ENCODE measurements at places on chromosomes 2 and 18. TPM values are rescaled to one million over a fixed set of nuclear protein-coding genes. Genes with fewer than 3 reads are reported as not detected.

CDH2 gene
- not detected for polyA plus RNA-seq

PJVK gene
- polyA plus RNA-seq = 0.32 TPM

EML6 gene
- 0.02 TPM for polyA plus RNA-seq

LIPT1 gene
- 25.6 TPM for polyA plus RNA-seq

C1QL2 gene
- not detected for polyA plus RNA-seq

CD8A gene
- 1.1 TPM for polyA plus RNA-seq

AGXT gene
- polyA plus RNA-seq = not detected

- no peaks in the 10 kb centered on the region for H3K27me3 ChIP-seq
- no peaks in the 10 kb centered on the region for H3K36me3 ChIP-seq
- no peak overlapping the region for H3K4me3 ChIP-seq
- no peaks in the 10 kb centered on the region for H3K4me1 ChIP-seq
These were observed 35.4 kb downstream of the BARD1 start for GRCh38 chr2:214774108-214774507.

DNA sequence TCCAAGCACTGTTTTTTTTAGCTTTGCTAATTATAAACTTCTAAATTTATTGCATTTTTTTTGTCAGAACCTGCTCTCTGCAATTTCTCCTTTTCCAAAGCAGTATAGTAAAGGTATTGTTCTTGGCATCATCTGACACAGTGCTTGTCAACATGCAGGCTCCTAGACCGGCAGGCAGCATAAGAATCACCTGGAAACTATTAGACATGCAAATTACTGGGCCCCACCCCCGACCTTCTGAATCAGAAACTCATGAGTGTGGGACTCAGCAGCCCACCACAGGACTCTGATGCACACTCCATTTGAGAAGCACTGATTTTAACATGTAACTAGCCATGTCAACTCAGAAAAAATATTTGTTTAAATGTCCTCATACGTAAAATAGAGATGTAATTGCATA, 551.1 kb upstream of the CELF4 start:
- H3K36me3 ChIP-seq = no peaks in the 10 kb centered on the region
- H3K27ac ChIP-seq = no peak overlapping the region
- no peaks in the 10 kb centered on the region for H3K4me1 ChIP-seq
- no peaks in the 10 kb centered on the region for H3K27me3 ChIP-seq

GRCh38 chr2:207766697-207767460, 2.8 kb downstream of the FZD5 start:
- peaks cover 41% of the 10 kb centered on the region for H3K4me1 ChIP-seq
- DNase-seq = no peak
- no peak overlapping the region for H3K4me3 ChIP-seq
- no peak overlapping the region for H3K27ac ChIP-seq

DNA sequence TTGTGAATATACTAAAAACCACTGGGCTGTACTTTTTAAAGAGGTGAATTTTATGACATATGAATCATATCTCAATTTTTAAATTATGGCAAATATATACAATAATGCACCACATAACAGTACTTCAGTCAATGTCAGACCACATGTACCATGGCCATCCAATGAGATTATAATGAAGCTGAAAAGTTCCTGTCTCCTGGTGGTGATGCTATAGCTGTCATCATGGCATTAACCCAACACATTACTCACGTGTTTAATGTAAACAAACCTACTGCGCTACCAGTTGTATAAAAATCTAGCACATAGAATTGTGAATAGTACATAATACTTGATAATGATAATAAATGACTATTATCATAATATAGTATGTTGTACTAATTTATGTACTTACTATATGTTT, 77.6 kb upstream of the ID2 start:
- H3K4me3 ChIP-seq = no peak overlapping the region
- H3K27me3 ChIP-seq = no peaks in the 10 kb centered on the region
- no peak for DNase-seq
- H3K36me3 ChIP-seq = no peaks in the 10 kb centered on the region

GRCh38 chr2:141186413-141187074, 944.3 kb downstream of the LRP1B start:
- no peaks in the 10 kb centered on the region for H3K4me1 ChIP-seq
- H3K27ac ChIP-seq = no peak overlapping the region
- H3K4me3 ChIP-seq = no peak overlapping the region
- H3K36me3 ChIP-seq = no peaks in the 10 kb centered on the region
- no peak for DNase-seq

- no peak for DNase-seq
- no peak overlapping the region for H3K27ac ChIP-seq
- no peak overlapping the region for H3K4me3 ChIP-seq
- no peaks in the 10 kb centered on the region for H3K36me3 ChIP-seq
- H3K27me3 ChIP-seq = no peaks in the 10 kb centered on the region
These were observed 35.6 kb upstream of the UBE2F start for GRCh38 chr2:237931205-237931721.

DNA sequence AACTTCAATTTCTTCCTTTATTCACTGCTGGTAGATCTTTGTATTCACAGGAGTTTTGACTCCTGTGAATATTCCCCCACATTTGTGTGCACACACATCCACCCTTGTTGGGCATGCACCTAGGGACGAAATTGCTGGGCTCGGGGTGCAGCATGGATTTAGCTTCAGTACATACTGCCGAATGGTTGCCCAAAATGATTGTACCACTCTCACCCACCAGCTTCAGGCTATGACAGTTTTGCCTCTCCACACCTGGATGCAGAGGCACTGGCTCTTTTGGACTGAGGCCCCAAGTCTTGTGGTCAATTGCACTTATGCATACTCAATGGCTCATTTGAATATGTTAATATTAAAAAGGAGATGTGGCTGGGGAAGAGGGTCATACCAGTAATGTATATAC, 65.1 kb upstream of the ODC1 start:
- H3K4me1 ChIP-seq = no peaks in the 10 kb centered on the region
- no peak overlapping the region for H3K4me3 ChIP-seq
- H3K27me3 ChIP-seq = no peaks in the 10 kb centered on the region

DNA sequence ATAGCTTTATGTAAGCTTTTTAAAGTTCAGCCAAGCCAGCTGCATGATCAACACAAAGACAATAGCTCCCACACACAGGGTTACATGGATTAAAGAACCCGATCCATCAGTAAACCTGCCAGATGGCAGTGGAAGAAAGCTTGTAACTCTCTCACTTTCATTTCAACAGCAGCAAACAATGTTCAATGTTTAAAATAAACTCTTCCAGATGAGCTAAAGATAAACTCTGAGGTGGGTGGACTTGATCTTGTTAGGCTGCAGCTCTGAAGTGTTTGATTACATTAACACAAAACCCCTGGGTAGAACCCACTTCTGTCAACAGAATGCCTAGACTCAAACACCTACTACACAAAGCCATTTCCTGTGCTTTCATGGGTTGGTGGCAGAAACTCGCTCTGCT, 13.9 kb downstream of the RDH14 start:
- no peak overlapping the region for H3K4me3 ChIP-seq
- no peaks in the 10 kb centered on the region for H3K27me3 ChIP-seq
- peaks cover 11% of the 10 kb centered on the region for H3K4me1 ChIP-seq
- DNase-seq = peak; percentile 10
- no peaks in the 10 kb centered on the region for H3K36me3 ChIP-seq

GRCh38 chr2:149686136-149687051, 98.8 kb upstream of the MMADHC start:
- H3K27ac ChIP-seq = no peak overlapping the region
- no peaks in the 10 kb centered on the region for H3K36me3 ChIP-seq
- no peak overlapping the region for H3K4me3 ChIP-seq
- DNase-seq = no peak
- no peaks in the 10 kb centered on the region for H3K27me3 ChIP-seq

- no peaks in the 10 kb centered on the region for H3K36me3 ChIP-seq
- no peak overlapping the region for H3K4me3 ChIP-seq
- no peaks in the 10 kb centered on the region for H3K4me1 ChIP-seq
- DNase-seq = no peak
- H3K27ac ChIP-seq = no peak overlapping the region
- no peaks in the 10 kb centered on the region for H3K27me3 ChIP-seq
These were observed 131.7 kb upstream of the CREB1 start for GRCh38 chr2:207397917-207398655.

GRCh38 chr2:119575439-119575838, 31.2 kb downstream of the CFAP221 start:
- no peak overlapping the region for H3K27ac ChIP-seq
- no peak overlapping the region for H3K4me3 ChIP-seq
- H3K4me1 ChIP-seq = no peaks in the 10 kb centered on the region
- no peaks in the 10 kb centered on the region for H3K36me3 ChIP-seq
- no peaks in the 10 kb centered on the region for H3K27me3 ChIP-seq
- DNase-seq = no peak

- no peak overlapping the region for H3K4me3 ChIP-seq
- DNase-seq = no peak
- no peaks in the 10 kb centered on the region for H3K4me1 ChIP-seq
These were observed 54.9 kb downstream of the DSC3 start for GRCh38 chr18:30987467-30988241.

DNA sequence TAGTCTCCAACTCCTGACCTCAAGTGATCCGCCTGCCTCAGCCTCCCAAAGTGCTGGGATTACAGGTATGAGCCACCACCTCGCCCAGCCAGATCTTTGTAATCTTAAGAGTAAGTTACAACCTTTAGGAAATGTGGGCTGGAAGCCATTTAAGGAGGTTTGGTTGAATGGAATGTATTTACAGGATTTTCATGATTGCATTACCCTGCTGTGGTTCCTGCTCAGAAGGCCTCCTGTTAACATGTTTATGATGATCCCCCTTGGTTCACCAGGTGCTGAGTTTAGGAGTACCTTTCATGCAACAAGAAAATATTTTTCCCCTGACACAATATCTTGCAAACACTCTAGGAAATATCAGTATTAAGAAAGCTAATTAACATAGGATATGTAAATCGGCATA, 187.4 kb upstream of the SH3BP4 start:
- no peak overlapping the region for H3K27ac ChIP-seq
- H3K4me3 ChIP-seq = no peak overlapping the region
- no peaks in the 10 kb centered on the region for H3K27me3 ChIP-seq
- H3K36me3 ChIP-seq = no peaks in the 10 kb centered on the region

GRCh38 chr2:99957332-99958133, 184.9 kb downstream of the AFF3 start:
- no peak for DNase-seq
- H3K4me3 ChIP-seq = no peak overlapping the region
- no peaks in the 10 kb centered on the region for H3K27me3 ChIP-seq
- no peak overlapping the region for H3K27ac ChIP-seq
- H3K36me3 ChIP-seq = no peaks in the 10 kb centered on the region

DNA sequence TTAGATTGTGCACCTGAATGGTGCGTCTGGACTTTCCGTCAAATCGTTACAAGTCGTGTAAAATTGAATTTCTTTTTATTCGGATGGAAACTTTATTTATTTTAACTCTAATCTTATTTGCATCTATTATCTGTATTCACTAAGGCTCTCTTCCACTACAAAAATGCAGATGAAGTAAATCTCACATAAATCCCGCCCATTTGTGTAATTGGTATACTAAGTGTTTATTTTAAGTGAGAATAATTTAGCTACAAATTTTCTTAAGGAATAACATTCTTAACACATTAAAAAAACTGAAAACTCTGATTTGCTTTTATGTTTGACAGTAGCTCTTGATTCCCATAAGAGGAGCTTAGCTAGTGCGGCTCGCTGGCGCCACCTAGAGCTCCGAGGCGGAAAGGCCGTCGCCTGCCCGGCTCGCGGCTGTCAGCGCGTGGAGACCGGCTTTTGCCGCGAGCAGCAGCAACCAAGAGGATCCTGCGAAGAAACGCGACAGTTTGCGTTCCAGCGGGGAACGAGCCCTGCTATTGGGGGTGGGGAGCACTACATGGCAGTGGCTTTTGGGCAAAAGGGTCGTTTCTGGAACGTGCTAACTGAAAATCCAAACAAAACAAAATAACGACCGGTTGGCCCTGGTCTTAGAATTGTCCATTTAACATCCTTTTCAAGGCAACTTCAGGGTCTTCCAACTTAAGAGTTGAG, 6.7 kb downstream of the SP9 start:
- H3K27me3 ChIP-seq = peaks cover 70% of the 10 kb centered on the region
- peaks cover 56% of the 10 kb centered on the region for H3K4me1 ChIP-seq
- H3K4me3 ChIP-seq = no peak overlapping the region
- H3K27ac ChIP-seq = no peak overlapping the region
- H3K36me3 ChIP-seq = no peaks in the 10 kb centered on the region

GRCh38 chr2:190903693-190904450, 23.3 kb downstream of the GLS start:
- DNase-seq = no peak
- H3K4me1 ChIP-seq = no peaks in the 10 kb centered on the region
- no peak overlapping the region for H3K27ac ChIP-seq
- no peak overlapping the region for H3K4me3 ChIP-seq

DNA sequence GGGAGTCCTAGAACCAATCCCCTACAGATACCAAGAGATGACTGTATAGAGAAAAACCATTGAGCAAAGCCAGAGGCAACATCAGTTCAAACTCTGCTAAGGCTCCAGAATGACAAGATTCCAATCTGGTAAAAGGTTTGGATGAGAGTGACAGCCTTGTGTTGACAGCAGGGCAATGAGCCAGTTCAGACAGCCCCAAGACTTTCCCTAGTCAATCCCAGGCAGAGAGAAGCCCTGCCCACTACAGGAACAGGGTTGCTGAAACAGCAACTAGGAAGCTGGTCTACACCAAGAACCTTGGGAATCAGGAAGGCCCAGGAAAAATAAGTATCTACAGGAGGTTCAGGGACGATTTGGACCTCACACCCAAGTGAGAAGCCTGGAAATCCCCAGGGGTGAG, 3.3 kb downstream of the PSTPIP2 start:
- DNase-seq = no peak
- H3K4me1 ChIP-seq = peaks cover 44% of the 10 kb centered on the region
- no peaks in the 10 kb centered on the region for H3K27me3 ChIP-seq
- no peak overlapping the region for H3K4me3 ChIP-seq
